ENCODE measurements at places on chromosomes 6 and 20.

DNA sequence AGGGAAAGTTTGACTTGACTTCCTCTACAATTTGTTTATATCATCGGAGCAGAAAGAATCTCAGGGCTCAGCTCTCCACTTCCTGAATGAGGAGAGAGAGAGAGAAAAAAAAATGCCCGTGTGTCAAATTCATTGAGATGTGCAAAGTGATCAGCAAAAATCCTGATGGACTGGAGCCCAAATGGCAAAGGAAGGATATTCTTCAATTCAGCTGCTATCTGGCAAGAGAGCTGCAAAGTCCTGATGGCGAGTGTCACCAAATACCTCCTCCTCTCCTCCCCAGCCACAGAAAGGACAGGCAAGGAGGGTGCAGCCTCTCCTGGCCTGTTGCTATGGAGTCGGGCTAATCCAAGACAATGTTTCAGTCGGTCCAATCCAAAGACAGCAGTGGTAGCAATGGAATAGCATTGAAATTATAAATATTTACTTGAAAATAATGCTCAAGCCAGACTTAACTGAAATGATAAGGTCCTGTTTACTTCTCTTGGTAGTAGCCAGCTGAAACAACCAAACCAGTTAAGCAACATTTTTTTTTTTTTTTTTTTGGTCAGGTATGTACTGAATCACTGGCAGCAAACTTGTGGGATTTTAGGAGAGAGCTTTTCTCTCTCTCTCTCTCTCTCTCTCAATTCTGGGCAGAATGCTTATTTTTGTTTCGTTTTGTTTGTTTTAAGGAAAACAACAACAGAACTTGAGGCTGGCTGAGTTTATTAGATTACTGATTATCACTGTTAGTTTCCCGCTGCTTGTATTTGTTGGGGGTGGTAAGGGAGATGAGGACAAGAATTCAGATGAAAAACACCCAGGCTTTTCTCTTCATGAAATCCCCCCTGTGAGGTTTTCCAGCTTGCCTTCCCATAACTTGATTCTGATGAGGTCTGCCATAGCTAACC, 204.2 kb downstream of the BCAS1 start:
- DNase-seq = no peak

- DNase-seq = no peak
Measured at GRCh38 chr6:99521633-99522151, 6.5 kb upstream of the USP45 start.

DNA sequence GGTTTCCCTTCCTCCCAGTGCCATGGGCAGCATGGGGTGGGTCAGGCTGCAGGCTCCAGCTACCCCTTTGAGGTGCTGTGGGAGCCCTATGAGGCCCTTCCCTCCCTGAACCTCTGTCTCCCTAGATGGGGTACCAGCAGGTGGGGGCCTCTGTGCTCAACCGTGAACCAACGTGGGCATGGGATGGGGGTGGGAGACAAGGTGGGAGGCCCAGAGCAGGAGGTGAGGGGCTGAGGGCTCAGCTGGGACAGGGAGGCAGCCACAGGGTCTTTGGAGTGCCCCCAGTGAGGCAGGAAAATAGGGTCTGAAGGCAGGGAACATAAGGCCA, 33.3 kb downstream of the SUN5 start:
- DNase-seq = no peak

GRCh38 chr6:18245642-18246041, 18.7 kb downstream of the DEK start:
- no peak for DNase-seq

DNA sequence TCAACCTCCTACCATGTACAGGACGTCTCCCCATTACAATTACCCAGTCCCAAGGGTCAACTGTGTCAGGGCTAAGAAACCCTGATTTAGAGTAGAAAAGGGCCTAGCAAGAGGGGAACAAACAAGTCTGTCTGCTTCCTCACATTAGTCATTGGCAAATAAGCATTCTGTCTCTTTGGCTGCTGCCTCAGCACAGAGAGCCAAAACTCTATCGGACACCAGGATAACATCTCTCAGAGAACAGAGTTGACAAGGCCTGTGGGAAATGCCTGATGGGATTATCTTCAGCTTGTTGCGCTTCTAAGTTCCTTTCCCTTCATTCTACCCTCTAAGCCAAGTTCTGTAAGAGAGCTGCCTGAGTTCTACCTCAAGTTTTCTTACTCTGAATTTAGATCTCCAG, 19.0 kb upstream of the VSX1 start:
- no peak for DNase-seq

- no peak for DNase-seq
Measured at GRCh38 chr6:54068694-54069093, 42.5 kb upstream of the MLIP start.

DNA sequence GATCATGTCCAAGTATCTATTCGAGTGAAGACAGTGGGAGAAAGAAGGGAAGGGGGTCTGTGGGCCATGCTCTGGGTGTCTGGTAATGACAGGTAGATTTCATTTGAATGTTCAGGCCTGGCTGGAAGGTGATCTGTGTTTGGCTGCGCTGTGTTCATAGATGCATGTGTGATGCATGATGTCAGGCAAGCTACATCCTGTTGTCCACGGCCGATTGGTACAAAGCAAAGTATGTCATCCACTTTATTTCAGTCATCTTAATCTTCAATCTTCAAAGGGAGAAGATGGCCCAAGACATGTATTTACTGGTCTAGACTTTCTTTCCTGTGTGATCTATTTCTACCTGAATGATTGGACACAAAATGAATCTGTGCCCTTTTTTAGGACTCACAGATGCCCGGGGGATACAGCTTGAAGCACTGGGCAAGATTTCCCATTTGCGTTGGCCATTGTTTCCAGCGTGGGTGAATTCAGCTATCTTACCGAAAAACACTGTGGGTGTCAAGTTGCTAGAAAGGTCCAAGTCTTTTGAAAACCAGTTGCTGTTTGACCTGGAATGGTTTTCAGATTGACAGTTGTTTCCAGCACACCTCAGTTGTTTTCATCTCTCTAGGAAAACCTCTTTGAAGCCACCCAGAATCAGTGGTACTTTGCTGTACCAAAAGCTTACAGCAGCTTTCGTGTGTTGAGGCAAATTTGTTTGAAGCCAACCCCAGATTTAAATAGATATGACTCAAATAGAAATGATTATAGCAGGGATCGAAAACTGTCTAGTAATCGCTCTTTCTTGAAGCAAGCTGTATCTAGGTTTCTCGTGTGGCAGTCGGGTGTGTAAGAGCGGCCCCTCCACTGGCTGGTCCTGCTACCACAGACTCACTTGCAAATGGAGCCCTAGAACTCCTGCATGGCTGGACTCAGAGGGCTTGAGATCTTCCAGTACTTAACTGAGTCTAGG, 27.2 kb downstream of the DUSP22 start:
- no peak for DNase-seq

GRCh38 chr20:8547968-8548588, 416.0 kb downstream of the PLCB1 start:
- no peak for DNase-seq

DNA sequence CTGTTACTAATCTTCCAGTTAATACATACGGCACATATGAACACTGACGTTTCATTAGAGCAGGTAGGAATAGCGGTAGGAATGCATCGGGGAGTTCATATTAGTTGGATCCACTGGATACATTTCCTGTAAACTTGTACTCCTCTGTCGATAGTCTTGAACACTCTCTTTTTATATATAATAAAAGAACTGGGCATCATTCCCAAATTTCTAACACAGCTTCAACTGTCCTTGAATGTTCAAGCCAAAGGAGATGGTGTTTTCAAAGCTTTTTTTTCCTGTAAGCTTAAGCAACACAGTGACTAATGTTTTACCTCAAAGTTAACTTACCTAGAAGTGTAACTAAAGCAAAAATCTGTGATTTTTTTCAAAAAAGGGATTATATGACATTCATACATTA, 195.3 kb downstream of the UTRN start:
- no peak for DNase-seq

- DNase-seq = no peak
Measured at GRCh38 chr20:32168184-32168910, 39.2 kb downstream of the PLAGL2 start.

- DNase-seq = no peak
Measured at GRCh38 chr6:137494281-137494987, at the start of gene OLIG3. Gene OLIG3, minus strand, starts transcription at chr6:137494394. Its CDS starts 224 bp downstream, at chr6:137494170.

GRCh38 chr6:132362442-132363185, 38.7 kb downstream of the MOXD1 start:
- DNase-seq = no peak

DNA sequence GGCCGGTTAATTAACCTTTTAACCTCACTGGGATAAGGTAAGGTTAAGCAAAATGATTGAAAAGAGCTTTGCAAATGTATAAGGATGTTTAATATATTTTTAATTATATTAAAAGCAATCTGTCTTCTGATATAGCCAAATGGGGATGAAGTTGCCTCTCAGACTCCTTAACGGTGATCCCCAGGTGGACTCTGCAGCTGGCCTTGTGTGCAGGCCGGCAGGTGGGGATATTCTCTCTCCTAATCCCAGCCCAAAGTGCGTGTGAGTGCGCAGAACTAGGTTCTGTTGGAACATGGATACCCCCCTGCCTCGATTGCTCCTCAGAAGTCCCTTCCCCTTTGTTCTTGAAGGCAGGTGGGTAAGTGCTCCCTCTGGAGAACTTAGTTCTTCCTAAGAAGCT, 100.0 kb downstream of the NDUFAF5 start:
- DNase-seq = no peak

DNA sequence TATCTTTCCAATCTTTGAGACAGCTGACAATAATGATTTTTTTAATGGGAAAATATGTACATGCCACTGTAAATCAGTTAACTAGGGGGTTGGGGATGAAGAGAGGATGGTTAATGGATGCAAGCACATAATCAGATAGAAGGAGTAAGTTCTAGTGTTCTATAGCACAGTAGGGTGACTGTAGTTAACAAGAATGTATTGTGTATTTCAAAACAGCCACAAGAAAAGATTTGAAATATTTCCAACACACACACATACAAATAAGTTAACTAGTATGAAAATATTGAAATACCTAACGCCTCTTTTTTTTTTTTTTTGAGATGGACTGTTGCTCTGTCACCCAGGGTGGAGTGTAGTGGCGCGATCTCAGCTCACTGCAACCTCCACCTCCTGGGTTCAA, 153.4 kb upstream of the SALL4 start:
- DNase-seq = no peak

- DNase-seq = no peak
Measured at GRCh38 chr6:11009353-11009752, 34.8 kb downstream of the ELOVL2 start.

DNA sequence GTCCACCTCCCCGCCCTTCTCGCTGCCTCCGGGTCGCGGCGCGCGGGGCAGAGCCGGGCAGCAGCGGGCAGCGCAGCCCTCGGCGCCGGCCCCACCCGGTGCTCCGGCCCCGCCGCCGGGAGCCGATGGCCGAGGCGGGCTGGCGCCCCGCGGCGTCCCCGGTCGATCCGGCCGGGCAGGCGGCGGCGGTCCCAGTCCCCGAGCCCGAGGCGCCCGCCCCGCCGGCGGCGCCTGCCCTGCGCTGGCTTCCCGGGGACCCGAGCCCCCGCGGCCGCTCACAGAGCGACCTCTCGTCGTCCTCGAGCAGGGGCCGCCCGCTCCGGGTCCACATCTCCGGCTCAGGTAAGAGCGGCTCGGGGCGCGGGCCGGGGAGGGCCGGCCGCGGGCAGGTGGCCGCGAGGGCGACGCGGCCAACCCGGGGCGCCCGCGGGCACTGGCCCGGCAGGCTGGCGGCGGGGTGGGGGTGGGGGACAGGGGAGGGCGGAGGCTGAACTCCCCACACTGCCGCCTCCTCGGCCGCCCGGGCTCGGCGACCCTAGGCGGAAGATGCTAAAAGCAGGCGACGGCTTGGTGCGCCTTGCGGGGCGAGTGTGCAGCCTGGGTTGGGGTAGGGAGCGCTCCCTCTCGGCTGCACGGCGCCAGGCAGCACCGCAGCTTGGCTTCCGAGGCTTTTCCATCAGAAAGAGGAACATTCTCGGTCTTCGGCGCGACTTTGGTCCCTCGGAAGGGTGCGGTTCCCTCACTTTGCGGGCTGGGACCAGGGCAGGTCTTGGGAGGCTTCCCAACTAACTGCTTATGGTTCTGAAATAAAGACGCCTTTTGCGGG, 25.6 kb upstream of the FUCA2 start:
- DNase-seq = no peak

GRCh38 chr20:57176842-57177241, 89.6 kb downstream of the BMP7 start:
- DNase-seq = no peak

DNA sequence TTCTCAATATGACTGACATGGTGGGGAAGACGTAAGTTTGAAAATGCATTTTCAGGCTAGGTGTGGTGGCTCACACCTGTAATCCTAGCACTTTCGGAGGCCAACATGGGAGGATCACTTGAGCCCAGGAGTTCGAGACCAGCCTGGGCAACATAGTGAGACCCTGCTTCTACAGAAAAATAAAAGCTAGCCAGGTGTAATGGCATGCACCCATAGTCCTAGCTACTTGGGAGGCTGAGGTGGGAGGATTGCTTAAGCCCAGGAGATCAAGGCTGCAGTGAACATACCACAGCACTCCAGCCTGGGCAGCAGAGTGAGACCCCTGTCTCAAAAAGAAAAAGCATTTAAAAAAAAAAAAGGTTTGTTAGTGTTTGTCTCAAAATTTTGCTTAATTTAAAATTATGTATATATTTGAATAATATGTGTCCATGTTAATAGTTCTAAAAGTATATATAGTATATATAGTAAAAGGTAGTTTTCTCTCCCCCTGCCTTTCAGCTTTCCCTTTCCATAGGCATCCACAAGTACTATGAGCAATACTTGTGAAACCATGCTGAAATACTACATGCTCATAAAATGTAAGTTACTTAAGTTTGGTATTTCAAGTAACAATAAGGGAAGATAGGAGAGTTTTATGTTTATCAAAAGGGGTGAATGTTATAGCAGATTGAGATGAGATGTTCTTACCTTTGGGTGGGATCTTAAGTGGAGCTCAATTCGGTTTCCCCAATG, 15.1 kb downstream of the PTPRA start:
- DNase-seq = no peak

DNA sequence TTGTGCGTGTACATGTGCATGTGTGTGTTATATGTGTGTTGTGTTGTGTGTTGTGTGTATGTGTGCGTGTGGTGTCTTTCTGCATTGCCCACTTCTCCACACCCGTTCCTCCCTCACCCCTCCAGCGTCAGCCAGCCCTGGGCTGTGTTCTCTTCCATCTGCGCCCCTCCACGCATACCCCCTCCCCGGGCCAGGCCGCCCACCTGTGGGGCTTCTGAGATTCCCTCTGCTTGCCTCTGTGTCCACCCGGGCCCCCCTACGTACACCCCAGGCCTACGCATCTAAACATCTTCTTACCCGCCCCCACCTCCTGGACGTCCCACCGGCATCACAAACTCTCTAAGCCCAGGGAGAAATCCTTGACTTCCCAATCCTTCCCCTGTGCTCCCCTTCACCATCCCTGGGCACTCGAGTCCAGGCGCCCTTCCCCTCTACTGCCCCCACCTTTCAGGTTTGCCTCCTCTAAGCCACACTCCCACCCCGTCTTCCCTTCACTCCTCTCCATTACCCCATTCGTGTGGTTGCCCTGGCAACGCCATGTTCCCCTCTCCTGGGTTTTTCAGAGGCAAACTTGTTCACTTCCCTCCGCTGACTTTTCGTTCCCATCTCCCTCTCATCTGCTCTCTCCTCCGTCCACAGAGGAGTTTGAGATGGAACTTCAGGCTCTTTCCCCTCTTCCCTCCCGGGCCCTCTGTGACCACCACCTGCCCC, 81.7 kb upstream of the NNAT start:
- no peak for DNase-seq

- no peak for DNase-seq
Measured at GRCh38 chr6:74753883-74754600, 451.8 kb downstream of the COL12A1 start.

- no peak for DNase-seq
Measured at GRCh38 chr20:32505723-32506473, 79.2 kb downstream of the NOL4L start.
